ENCODE measurements at places on chromosomes 3 and 15. TPM values are rescaled to one million over a fixed set of nuclear protein-coding genes. Genes with fewer than 3 reads are reported as not detected.

DNA sequence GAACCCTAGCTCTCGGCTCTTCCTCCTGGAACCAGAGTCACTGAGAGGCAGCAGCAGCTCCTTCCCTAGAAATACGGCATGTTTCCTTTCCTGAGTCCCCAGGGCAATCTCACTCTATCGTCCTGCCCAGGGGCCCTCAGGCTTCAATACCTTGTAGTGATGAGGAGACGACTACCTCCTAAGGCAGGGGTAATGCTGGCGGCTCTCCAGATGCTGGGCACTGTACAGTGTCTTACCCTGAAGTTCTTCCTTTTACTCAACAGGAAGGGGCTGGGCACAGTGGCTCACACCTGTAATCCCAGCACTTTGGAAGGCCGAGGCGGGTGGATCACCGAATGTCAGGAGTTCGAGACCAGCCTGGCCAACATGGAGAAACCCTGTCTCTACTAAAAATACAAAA is 13.5 kb downstream of the TMEM44 start:
- no peaks in the 10 kb centered on the region for H3K27me3 ChIP-seq
- no peak overlapping the region for H3K27ac ChIP-seq
- H3K36me3 ChIP-seq: no peaks in the 10 kb centered on the region
- no peaks in the 10 kb centered on the region for H3K4me1 ChIP-seq

GRCh38 chr15:96181873-96182301 is 148.6 kb upstream of the NR2F2 start:
- no peaks in the 10 kb centered on the region for H3K36me3 ChIP-seq
- DNase-seq: peak; percentile 73
- H3K4me1 ChIP-seq: peaks cover 5% of the 10 kb centered on the region

Gene PRSS50
- total RNA-seq: 0.26 TPM

DNA sequence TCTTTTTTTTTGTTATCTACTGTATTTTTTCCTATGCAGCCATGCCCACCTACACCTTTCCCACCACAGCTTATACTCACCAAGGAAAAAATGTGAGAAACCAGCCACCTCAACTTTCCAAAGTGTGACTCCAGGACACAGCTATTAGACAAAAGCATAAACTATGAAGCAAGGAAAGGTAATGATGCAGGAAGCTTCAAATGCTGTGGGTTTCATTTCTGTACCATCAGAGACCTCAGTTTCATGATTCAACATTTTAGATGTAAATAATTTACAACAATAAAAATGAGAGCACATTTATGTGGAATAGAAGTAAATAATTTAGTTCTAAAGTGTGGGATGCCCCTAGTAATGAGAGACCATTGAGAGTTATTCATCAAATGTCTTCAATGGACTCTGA is 115.1 kb downstream of the CDIN1 start:
- H3K27ac ChIP-seq: no peak overlapping the region
- DNase-seq: no peak
- no peaks in the 10 kb centered on the region for H3K36me3 ChIP-seq
- no peaks in the 10 kb centered on the region for H3K4me1 ChIP-seq

Gene CFAP44
- total RNA-seq: 11.4 TPM

Gene SRGAP3
- 5.1 TPM for total RNA-seq

Gene GOLGA6D
- not detected for total RNA-seq

Gene ST6GAL1
- 49.9 TPM for total RNA-seq

DNA sequence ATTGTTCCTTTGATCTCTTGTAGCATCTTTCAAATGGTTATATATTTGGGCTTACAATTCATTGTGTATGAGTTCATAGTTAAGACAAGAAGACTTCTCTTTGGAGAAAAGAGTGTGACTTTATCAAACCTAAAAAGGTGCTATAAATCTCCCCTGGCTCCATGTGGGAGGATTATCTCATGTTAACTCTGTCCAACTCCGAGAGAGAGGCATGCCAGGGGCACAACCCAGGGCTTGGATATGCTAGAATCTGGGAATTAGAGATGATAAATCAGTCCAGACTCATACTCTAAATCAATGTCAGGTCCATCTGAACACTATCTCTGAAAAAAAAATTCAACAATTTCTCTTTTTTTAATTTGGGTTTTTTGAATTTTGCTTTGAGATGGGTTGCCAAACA is 462.8 kb downstream of the TUSC7 start:
- no peak overlapping the region for H3K4me3 ChIP-seq
- DNase-seq: no peak
- H3K36me3 ChIP-seq: no peaks in the 10 kb centered on the region
- no peak overlapping the region for H3K27ac ChIP-seq
- H3K4me1 ChIP-seq: no peaks in the 10 kb centered on the region

DNA sequence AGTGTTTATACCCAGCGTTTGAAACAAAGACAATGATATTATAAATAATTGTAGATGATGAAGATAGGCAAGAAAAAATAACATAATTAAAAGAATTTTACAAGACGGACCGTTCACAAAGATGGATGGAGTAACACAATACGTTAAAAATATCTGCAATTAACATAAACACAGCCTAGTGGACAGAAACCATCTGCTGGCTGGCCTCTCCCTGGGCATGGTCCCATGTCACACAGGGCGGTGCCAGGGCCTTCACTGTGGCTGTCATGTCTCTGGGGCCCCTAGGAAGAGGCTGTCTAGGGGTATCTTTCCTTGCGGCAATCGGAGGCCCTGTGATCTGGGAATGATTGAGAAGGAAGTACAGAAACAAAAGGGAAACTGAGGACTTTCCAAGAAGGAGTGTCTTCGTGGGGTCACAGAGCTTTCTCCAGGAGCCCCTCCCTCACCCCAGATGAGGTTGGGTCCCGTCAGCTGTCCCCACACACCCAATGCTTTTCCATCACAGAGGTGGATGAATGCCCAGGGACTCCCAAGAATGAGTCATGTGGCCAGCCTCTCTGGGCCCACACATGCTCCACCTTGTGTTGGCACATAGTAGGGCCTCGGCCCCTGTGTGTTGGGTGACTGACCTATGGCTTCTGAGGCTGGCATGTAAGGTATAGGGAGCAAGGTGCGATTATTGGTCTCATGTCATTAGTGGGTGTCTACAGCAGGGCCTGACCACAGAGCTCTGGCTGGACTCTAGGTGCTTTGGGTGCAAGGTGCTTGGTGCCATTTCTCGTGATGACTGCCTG is 87.1 kb downstream of the DNAJB8 start:
- DNase-seq: peak; percentile 41
- peaks cover 10% of the 10 kb centered on the region for H3K4me1 ChIP-seq
- H3K4me3 ChIP-seq: no peak overlapping the region
- H3K27me3 ChIP-seq: no peaks in the 10 kb centered on the region
- H3K36me3 ChIP-seq: peaks cover 4% of the 10 kb centered on the region
- no peak overlapping the region for H3K27ac ChIP-seq

DNA sequence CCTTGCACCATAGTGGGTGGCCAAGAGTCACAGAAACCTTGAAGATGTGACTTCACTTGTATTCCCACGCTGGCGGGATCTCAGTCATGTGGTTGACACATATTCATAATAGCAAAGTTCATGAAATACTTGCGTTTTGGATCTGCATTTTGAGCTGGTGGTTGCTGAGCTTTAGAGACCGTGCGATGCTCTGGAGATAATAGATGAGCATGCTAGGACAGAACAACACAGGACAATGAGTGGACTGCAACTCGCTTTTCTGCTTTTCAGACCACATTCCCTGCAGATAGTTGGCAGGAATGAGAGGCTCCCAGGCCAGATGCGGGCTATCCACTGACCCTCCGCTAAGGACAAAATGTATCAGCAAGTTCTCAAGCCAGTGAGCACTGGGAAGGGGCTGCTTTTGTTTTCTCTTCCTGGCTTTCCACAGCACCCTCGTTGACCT is 13.8 kb upstream of the STARD5 start:
- no peak overlapping the region for H3K4me3 ChIP-seq
- no peaks in the 10 kb centered on the region for H3K27me3 ChIP-seq
- H3K4me1 ChIP-seq: peaks cover 11% of the 10 kb centered on the region
- peak overlapping the region; percentile 36 for H3K27ac ChIP-seq
- H3K36me3 ChIP-seq: no peaks in the 10 kb centered on the region

DNA sequence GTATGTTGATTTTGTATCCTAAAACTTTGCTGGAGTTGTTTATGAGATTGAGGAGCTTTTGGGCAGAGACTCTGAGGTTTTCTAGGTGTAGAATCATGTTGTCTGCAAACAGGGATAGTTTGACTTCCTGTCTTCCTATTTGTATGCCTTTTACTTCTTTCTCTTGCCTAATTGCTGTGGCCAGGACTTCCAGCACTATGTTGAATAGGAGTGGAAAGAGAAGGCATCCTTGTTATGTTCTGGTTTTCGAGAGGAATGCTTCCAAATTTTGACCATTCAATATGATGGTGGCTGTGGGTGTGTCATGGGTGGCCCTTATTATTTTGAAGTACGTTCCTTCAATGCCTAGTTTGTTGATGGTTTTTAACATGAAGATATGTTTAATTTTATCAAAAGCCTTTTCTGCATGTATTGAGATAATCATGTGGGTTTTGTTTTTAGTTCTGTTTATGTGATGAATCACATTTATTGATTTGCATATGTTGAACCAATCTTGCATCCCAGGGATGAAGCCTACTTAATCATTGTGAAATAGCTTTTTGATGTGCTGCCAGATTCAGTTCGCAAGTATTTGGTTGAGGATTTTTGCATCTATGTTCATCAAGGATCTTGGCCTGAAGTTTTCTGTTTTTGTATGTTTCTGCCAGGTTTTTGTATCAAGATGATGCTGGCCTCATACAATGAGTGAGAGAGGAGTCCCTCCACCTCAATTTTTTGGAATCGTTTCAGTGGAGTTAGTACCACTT is 188.1 kb downstream of the MINAR1 start:
- H3K4me3 ChIP-seq: no peak overlapping the region
- H3K27ac ChIP-seq: no peak overlapping the region
- H3K36me3 ChIP-seq: no peaks in the 10 kb centered on the region
- H3K4me1 ChIP-seq: no peaks in the 10 kb centered on the region
- no peaks in the 10 kb centered on the region for H3K27me3 ChIP-seq
- no peak for DNase-seq

Gene TWF2
- 77.5 TPM for total RNA-seq

Gene KY
- total RNA-seq: 0.23 TPM

Gene MYO5A
- total RNA-seq: 33.4 TPM

DNA sequence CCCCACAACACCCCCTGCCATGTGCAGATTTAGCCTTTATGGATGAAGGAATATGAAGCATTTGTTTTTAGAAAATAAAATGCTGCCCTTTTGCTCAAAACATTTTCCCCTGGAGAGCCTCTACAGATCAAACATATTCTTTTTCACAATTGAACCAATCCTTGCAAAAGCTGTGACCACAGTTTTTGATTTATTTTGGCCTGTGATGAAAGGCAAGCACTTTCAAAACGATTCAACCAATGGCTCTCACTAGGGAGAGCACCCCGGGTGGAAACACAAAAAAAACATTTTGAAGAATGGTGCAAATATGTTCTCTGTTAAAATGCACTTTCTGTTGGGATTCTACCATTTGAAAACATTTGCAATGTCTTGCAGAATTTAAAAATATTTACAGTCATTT is 476.0 kb upstream of the ONECUT1 start:
- no peaks in the 10 kb centered on the region for H3K4me1 ChIP-seq
- no peak overlapping the region for H3K4me3 ChIP-seq
- H3K36me3 ChIP-seq: no peaks in the 10 kb centered on the region
- no peaks in the 10 kb centered on the region for H3K27me3 ChIP-seq
- H3K27ac ChIP-seq: no peak overlapping the region

DNA sequence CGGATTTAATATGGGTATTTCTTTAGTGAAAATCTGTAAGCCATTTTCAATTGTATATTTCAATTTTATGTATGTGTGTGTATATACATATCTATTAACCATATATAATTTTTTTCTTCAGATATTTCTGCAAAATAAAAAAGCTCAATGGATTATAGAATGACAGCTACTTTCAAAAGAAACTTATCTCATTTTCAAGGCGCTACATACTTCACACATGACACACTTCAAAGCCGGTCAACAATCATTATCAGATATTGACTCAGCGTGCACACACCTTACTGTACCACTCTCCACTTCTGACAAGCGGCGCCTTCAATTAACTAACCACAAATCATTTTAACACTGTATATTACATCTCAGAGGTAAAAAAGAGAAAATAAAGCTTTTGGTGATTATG is 39.6 kb downstream of the ATP13A3 start:
- no peak overlapping the region for H3K27ac ChIP-seq
- no peaks in the 10 kb centered on the region for H3K4me1 ChIP-seq
- no peaks in the 10 kb centered on the region for H3K27me3 ChIP-seq
- H3K36me3 ChIP-seq: peaks cover 95% of the 10 kb centered on the region

DNA sequence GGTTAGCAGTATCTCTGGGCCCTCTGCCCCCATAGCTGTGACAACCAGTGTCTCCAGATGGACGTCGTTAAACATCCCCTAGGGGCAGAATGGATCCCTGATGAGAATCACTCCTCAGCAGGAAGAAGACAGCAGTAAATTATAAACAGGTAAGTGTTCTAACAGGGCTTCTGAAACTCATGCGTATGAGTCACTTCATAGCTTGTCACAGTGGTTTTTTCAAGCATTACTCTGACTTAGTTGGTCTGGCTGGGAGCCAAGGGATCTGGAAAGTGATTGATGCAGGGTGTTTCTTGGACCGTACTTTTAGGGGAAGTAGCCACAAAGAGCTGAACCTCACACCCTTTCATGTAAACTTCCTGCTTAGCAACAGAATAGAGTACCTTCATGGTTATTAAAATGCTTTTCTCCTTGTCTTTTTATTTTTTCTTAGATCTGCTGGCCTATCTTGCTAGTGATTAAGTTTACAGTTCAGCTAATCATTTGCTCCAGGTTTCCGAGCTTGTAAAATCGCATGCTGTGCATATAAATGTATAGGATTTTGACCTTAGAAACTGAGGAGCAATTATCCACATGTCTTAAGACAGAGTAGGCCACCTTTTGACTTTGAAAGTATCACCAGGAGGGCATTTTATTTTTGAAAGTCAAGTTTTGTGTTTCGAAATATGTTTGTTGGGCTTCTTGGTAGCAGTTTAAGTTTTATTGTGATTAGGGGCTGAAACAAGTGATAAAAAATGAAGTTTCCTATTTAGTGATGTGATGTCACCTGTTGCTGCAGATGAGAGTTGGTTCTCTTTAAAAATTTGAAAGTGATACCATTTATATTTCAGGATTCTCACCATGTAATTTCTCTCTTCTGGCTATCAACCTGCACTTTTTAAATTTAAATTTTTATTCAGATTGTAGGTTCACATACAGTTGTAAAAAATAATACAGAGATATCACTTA is 333.9 kb downstream of the PTPRG start:
- H3K36me3 ChIP-seq: no peaks in the 10 kb centered on the region
- H3K27ac ChIP-seq: peak overlapping the region; percentile 9
- H3K4me3 ChIP-seq: no peak overlapping the region
- peaks cover 10% of the 10 kb centered on the region for H3K4me1 ChIP-seq
- no peaks in the 10 kb centered on the region for H3K27me3 ChIP-seq

DNA sequence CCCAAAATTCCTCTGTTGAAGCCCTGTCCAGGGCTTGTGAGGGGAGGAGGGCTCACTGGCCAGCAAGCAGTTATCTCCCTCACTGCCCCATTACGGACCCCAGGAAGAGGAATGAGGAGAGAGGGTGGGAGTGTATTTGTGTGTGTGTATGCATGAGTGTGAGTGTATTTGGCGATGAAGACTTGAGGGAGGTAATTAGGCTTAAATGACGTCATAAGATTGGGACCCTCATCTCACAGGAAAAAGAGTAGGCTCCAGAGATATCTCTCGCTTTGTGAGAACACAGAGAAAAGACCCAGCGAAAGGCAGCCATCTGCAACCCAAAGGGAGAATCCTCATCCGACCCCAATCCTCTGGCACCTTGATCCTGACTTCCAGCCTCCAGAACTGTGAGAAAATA is 32.2 kb downstream of the ADCY5 start:
- no peaks in the 10 kb centered on the region for H3K36me3 ChIP-seq
- no peak overlapping the region for H3K4me3 ChIP-seq
- H3K27me3 ChIP-seq: no peaks in the 10 kb centered on the region
- DNase-seq: no peak
- H3K4me1 ChIP-seq: no peaks in the 10 kb centered on the region
- H3K27ac ChIP-seq: no peak overlapping the region

- no peaks in the 10 kb centered on the region for H3K36me3 ChIP-seq
- H3K27me3 ChIP-seq: peaks cover 46% of the 10 kb centered on the region
- peaks cover 10% of the 10 kb centered on the region for H3K4me1 ChIP-seq
Observed at GRCh38 chr15:92393071-92393979, at the start of gene ST8SIA2. Gene ST8SIA2 (plus strand): TSS chr15:92393881. CDS start chr15:92394065, 184 bp downstream.

Measured in left lung (tissue), 14 donors.